ENCODE measurements at places on chromosomes 6 and 20.

- no peak for DNase-seq
These were observed 99.9 kb upstream of the MYLIP start for GRCh38 chr6:16028966-16029365.

- no peak for DNase-seq
These were observed 183.7 kb downstream of the CD109 start for GRCh38 chr6:73879501-73880293.

GRCh38 chr20:48959899-48960550, 38.5 kb downstream of the ARFGEF2 start:
- no peak for DNase-seq

GRCh38 chr6:149964308-149965193, 808 bp downstream of the ULBP1 start:
- DNase-seq = no peak

GRCh38 chr6:87908978-87909811, 138.4 kb upstream of the SPACA1 start:
- no peak for DNase-seq

GRCh38 chr20:17678295-17678694, 3.7 kb downstream of the RRBP1 start:
- DNase-seq = no peak

GRCh38 chr20:45450097-45450818, 19.3 kb upstream of the WFDC2 start:
- DNase-seq = no peak

DNA sequence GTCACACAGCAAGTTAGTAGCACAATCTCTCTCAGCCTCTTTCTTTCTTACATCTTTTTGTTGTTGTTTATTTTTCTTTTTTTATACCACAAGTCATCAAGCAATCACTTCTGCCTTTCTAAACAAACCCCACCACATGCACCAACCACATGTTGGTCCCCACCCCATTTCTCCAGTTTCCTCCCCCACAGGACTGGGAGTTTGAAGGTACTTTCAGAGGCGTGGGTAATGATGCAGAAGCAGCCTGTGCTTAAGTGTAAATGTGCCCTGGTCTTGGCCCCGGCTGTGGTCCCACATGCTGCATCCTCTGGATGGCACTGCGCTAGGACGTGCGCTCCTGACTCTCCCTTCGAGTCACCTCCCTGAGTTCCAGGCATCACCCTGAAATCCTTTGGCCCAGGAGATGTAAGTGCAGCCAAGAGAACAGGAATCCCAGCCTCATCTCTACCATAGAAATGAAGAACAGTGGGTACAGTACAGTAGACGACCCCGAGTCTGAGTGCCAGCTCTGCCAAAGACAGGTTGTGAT, 5.7 kb downstream of the HCK start:
- DNase-seq = no peak

All from activated gamma-delta T cell treated with anti-CD3 and anti-CD28 coated beads, Interleukin-2, amount 50 U/mL, for 16 hours (primary cell).